ENCODE measurements at places on chromosomes 3 and 15. TPM values are rescaled to one million over a fixed set of nuclear protein-coding genes. Genes with fewer than 3 reads are reported as not detected.

Gene GPR62
- not detected for total RNA-seq

Gene IL17RE
- not detected for total RNA-seq

DNA sequence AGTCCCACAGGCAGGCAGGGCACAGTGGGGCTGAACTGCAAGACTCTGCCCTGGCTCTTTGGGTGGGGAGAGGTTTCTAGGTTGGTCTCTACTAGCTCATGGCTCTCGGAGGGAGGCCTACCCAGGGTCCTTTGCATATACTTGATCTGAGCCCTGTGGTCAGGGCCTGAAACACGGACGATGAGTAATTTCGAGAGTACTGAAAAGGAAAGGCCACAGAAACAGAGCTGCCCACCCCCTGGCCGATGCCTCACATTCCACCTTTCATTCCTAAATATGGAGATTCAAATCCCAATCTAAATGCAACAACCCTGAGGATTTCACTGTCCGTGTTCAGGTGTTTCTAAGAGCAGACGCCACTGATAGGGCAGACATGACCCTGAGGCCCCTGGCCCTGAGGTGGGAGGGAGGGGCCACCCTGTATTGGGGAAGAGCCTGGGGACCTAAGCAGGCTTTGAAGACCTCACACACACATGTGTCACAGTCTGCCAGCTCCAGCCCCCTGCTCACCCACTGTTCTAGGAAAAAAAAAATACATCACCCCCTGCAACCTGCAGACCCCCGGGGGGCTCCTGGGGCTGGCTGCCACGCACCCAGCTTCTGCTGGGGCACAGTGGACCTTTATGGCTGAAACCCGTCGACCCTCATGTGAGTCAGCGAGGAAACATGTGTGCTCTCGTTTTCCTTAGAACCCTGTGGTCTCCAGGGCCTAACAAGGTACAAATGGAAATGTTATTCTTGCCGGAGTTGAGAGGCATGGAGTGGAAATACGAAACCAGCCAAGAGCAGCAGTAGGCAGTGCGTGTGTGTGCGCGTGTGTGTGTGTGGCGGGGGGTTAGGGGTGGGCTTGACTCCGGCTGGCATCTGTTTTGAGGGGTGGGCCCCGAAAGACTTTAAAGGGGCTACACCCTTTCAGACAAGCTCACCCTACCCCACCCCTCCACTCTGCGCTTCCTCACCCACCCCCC lies 112.7 kb downstream of the CHSY1 start:
- DNase-seq: peak; percentile 81

DNA sequence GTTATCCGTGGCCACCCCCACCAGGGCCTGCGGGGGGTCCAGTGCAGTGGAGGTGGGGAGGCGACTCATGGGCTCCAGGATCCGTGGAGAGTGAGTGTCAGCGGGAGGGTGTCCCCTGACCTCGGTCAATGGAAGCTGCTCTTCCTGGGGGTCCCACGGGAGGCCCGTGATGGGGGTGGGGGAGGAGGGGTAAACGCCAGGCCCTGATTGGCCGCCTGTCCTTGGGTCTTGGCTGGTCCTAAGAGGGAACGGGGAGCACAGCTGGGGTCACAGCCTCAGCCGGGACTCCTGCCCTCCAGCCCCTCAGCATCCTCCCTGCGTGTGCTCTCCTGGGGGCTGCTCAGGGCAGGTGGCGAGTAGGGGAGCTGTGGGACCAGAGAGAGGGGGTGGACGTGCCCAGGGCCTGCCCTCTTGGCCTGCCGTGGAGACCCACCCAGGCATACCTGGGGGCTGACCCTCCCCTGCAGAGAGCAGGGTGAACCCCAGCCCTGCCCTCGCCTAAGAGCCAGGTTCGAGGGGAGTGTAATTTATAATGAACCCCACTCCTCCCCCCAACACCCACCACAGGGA lies 184.6 kb downstream of the GOLGA6L6 start:
- DNase-seq: no peak

GRCh38 chr15:38688761-38689160 lies 124.1 kb upstream of the RASGRP1 start:
- DNase-seq: peak; percentile 50

Gene ENTPD3
- total RNA-seq: not detected

Gene PP2D1
- not detected for total RNA-seq

DNA sequence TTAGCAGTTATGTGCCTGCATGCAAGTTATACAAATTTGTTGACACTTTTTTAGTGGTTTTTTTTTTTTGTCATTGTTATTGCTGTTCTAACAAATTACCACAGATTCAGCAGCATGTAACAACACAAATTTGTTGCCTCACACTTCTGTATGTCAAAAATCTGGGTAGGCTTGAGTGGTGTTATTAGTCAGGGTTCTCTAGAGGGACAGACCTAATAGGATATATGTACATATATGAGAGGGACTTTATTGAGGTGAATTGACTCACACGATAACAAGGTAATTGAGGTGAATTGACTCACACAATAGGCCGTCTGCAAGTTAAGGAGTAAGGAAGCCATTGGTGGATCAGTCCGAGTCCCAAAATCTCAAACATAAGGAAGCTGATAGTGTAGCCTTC lies 15.0 kb upstream of the PLSCR1 start:
- DNase-seq: no peak

GRCh38 chr3:185744997-185745843 lies 79.6 kb downstream of the IGF2BP2 start:
- DNase-seq: peak; percentile 83

- no peak for DNase-seq
These were observed 392.8 kb downstream of the OCA2 start for GRCh38 chr15:27706300-27706699.

GRCh38 chr3:38650248-38650951 lies 913 bp upstream of the SCN5A start:
- DNase-seq: no peak

GRCh38 chr15:98548139-98548971 lies 100.0 kb upstream of the IGF1R start:
- DNase-seq: peak; percentile 79

DNA sequence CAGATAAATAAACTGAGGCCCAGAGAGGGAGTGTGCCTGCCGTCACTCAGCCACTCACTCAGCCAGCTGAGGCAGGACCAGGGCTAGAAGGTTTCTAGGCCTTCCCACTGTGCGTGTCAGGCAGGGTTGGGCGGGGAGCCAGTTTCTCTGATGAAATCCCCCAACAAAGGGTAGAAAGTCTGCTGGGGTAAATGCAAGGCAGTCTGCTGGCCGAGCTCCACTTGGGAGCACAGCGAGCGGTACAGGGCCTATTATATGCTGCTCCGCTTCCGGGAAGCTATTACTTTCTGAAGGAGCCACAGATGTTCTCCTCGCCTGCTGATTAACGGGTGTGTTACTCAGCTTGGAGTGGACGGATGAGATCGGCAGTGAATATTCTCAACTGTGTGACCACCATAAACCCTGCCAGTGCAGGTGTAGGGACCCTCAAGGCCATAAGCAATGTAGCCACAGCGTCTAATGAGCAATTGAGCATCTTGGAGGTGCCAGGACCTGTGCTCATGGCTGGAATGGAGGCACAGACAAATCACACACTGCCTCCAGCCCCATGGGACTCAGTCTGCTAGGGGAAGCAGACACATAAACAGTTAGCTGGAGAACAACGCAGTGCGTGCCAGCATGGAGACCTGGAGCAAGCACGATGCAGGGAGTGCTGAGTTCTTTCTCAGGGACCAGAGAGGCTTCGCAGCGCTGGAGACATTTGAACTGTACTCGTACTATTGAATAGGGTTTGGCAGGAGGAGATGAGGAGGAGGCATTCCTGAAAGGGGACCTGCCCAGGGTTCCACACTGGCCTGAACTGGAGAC lies 42.1 kb downstream of the CORO2B start:
- DNase-seq: peak; percentile 97

GRCh38 chr3:114706591-114707232 lies 412.9 kb downstream of the TIGIT start:
- DNase-seq: peak; percentile 80

- no peak for DNase-seq
These were observed 58.0 kb upstream of the TEX9 start for GRCh38 chr15:56307180-56307579.

DNA sequence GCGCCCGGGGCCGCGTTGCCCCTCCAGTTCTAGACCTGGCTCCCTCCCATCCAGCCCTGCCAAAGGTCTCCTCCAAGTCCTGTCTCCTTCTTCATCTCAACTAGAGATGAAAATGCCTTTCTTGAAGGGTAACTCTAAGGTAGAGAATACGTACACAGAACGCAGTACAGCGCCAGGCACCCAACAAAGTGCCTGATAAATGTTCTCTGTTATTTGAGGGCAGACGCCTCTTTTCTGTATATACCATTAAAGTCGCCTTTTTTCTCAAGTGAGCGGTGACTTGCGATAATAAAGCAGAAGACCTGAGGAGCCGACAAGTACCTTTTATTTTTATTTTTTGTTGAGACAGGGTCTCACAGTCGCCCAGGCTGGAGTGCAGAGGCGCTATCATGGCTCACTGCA lies 809 bp downstream of the CRTAP start:
- DNase-seq: no peak

GRCh38 chr15:25690673-25691543 lies 172.2 kb downstream of the ATP10A start:
- no peak for DNase-seq
